Fibroblast of skin of left biceps (primary cell): ENCODE measurements at places on chromosomes 5 and 9.
A peak's percentile ranks its signal among the peaks of the same experiment; 100 is the strongest.

DNA sequence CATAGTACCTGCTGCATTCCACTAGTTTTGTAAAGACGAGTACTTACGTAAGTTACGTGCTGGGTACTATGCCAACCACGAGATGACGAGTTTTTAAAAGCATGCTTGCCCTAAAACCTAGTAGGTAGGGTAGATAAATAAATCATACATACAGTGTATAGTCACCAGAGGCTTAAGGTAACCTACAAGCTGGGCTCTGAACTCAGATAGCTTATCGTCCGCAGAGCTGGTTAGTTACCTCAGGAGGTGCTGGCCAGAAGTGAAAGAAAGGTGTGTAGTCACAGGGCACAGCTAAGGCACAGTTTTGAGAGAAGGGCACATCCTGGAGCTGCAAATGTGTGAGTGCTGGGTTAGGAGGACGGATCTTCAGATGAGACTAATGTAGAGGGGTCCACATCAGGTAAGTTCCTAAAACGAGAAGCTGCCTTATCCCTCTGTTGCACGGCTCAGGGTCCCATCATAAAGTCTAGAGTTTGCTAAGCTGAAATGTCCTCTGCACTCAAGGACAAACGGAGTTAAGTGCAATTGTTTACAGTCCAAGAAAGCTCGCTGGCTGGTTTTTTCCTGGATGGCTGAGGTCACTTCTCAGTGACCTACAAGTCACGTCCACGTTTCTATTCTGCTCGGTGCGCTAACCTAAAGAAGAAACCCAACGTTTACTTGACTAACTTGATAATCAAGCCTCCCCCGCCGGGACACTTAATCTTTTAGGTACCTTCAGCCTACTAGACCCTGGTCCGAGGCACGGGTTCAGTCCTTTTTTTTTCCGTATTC, 1.1 kb upstream of the SNX24 start:
- no peak for DNase-seq

DNA sequence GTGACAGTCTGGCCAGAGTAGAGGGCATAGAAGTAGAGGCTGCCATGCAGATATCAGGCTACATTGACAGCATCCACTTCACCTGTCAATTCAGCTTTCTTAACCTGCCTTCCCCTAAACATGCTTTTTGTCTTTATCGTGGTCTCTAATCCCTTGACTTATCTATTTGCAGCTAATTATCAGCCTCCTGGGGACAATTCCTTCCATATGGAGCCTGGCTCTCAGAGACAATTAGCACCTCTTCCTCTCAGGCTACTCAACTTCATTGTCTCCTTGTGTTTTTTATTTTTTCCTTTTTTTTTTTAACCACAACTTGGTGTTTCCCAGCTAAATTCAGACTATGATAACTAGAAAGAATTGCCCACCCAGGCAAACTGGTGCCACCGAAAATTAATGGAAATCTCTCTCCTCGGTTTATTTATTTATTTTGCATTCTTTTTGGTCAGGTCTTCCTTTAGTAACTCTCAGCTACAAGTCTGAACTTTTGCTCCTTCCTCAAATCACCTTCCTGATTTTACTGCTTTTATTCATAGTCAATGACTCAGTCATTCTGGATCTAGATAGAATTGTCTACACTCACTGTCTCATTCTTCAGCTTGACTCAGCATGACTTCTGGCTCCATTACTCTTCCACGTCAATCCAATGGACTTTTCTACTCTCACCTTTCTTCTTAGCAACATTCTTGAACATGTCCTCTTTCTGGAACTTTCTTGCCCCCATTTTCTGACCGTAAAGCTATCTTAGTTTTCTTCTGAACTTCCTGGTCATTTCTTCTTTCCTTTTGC, 63.0 kb upstream of the BASP1 start:
- DNase-seq: no peak

DNA sequence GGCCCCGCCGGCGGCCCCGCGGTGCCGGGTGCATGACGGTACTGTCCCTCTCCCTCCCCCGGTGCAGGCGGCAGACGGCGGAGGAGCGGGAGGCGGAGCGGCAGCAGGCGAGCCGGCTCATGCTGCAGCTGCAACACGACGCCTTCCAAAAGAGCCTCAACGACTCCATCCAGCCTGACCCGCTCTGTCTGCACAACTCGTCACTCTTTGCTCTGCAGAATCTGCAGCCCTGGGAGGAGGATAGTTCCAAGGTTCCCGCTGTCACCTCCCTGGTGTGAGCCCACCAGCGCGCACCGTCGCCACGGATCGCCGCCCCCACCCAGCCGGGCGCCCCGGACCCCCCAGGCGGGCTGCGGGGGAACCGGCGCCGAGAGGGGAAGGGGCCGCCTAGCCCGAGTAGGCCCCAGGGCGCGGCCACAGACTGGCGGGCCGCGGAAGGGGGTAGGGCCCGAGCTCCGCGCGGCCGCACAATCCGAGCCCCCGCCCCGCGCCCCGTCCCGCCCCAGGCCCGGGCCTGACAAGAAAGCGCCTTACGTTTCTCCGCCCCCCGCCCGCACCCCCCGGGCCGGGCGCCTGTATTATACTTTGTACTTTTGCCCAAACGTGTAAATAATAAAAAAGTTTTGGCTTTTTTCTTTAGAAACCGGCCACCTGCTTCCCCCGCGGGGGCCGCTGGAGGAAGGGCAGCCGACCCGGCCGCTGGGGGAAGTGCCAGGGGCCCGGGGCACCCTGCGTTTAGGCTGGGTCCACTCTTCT, 2.5 kb downstream of the TLX3 start:
- no peak for DNase-seq

DNA sequence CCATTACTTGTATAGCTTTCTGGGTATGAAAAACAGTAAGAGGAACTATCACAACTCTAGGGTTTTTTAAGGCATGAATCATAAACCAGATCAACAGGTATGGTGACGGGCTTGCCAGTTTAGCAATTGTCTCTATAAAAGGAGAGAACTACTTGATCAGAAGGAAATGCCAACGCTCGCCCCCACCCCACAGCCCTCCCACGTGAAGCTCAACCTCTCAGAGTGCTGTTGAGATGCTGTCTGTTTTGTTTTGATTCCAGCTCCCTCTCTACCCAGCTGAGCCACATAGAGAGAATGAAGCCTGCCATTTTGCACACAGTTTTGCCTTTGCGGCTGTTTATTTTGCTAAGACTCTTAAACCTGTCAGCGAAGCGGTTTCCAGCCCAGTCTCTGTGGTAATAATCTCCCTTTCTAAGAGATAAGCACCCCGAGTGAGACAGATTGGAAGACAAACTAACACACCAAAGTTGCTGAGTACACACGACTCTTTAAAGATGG, 257.9 kb upstream of the ANKRD55 start:
- no peak for DNase-seq

GRCh38 chr5:19676895-19677294, 311.1 kb downstream of the CDH18 start:
- peak; percentile 44 for DNase-seq

- no peak for DNase-seq
Observed at GRCh38 chr5:170471551-170472178, 32.2 kb upstream of the KCNIP1 start.
